Left lung (tissue), 14 donors: ENCODE measurements at places on chromosomes 5 and 9. TPM values are rescaled to one million over a fixed set of nuclear protein-coding genes. Genes with fewer than 3 reads are reported as not detected.
A peak's percentile ranks its signal among the peaks of the same experiment; 100 is the strongest.

The CCDC112 gene
- 14.4 TPM for polyA plus RNA-seq

The GMCL2 gene
- polyA plus RNA-seq, result 0.06 TPM

DNA sequence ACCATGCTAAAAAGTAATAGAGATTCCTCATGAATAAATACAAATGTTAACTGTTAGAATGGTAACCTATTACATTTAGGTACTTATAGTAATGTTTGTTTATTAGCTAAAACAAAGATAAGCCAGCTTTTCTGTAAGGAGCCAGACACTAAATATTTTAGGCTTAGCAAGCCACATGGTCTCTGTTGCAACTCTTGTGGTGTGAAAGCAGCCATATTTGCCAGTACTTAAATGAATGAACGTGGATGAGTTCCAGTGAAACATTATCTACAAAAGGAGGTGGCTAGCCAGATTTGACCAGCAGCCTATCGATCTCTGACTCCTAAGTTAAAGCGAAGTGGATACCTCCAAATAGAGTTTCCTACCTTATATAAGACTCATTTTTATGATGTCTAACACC, 331.6 kb downstream of the CDH12 start:
- H3K4me1 ChIP-seq, result no peaks in the 10 kb centered on the region
- H3K27ac ChIP-seq, result no peak overlapping the region
- no peaks in the 10 kb centered on the region for H3K27me3 ChIP-seq
- DNase-seq, result no peak
- H3K4me3 ChIP-seq, result no peak overlapping the region

DNA sequence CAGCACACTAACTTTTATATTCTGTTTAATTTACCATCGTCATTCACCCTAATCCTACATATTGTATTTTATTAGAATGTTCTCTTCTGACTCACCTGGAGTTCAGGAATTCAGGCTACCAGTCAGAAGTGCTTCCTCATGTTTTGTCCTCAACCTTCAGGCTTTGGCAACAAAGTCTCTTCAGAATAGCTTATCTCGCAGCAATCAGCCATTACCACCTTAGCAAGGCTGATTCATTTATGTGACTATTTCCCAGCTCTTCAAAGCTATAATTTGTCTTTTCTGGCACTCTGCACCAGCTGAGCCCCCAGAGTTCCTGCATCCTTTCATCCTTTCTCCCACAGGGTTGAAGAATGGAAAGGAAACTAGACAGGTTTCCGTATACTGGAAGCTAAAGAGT, 365.5 kb upstream of the CDH18 start:
- DNase-seq, result no peak
- H3K4me1 ChIP-seq, result no peaks in the 10 kb centered on the region
- H3K4me3 ChIP-seq, result no peak overlapping the region
- H3K27me3 ChIP-seq, result no peaks in the 10 kb centered on the region
- no peaks in the 10 kb centered on the region for H3K36me3 ChIP-seq
- H3K27ac ChIP-seq, result no peak overlapping the region

GRCh38 chr9:126788634-126789349, 16.0 kb upstream of the ZBTB43 start:
- DNase-seq, result no peak
- H3K4me1 ChIP-seq, result no peaks in the 10 kb centered on the region
- H3K4me3 ChIP-seq, result no peak overlapping the region
- H3K27ac ChIP-seq, result no peak overlapping the region

DNA sequence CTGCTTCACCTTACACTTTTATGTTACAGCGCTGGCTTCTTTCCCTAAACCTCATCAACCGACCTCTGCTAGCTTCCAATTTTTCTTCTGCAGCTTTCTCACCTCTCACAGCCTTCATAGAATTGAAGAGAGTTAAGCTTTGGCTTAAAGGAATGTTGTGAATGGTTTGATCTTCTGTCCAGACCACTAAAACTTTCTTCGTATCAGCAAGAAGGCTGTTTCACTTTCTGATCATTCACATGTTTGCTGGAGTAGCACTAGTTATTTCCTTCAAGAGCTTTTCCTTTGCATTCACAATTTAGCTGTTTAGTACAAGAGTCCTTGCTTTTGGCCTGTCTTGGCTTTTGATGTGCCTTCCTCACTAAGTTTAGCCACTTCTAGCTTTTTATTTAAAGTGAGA, 49.5 kb downstream of the NR3C1 start:
- DNase-seq, result no peak
- peak overlapping the region; percentile 4 for H3K27ac ChIP-seq
- H3K36me3 ChIP-seq, result no peaks in the 10 kb centered on the region
- no peak overlapping the region for H3K4me3 ChIP-seq
- peaks cover 29% of the 10 kb centered on the region for H3K4me1 ChIP-seq

DNA sequence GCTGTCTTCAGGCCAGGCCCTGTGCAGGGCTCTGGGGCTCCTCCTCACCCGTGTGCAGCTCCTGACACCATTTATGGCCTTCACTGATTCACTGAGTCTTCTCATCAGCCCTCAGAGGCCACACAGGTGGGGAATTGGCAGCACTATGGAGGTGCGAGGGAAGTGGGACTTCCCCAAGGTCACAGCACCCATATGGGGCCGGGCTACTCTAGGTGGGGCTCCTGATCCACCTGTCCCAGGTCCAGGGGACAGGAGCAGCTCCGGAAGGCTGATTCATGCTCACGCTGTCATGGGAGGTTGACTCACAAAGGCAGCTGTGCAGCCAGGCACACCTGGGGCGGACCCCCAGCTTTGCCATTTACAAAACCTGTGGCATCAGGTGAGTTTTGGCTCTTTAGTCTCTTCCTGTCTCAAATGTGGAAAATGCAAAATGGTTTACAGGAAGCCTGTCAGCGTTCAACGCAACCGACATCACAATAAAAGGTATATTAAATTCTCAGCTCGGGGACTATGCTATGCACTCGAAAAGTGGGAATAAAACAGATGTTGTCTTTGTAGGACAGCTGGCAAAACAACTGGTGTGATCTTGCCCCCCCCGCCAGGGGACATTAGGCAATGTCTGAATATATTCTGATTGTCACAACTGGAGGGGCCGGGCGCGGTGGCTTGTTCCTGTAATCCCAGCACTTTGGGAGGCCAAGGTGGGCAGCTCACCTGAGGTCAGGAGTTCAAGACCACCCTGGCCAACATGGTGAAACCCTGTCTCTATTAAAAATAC, 15.0 kb downstream of the NAIF1 start:
- no peaks in the 10 kb centered on the region for H3K36me3 ChIP-seq
- DNase-seq, result no peak
- peaks cover 43% of the 10 kb centered on the region for H3K4me1 ChIP-seq
- no peak overlapping the region for H3K27ac ChIP-seq
- no peaks in the 10 kb centered on the region for H3K27me3 ChIP-seq

DNA sequence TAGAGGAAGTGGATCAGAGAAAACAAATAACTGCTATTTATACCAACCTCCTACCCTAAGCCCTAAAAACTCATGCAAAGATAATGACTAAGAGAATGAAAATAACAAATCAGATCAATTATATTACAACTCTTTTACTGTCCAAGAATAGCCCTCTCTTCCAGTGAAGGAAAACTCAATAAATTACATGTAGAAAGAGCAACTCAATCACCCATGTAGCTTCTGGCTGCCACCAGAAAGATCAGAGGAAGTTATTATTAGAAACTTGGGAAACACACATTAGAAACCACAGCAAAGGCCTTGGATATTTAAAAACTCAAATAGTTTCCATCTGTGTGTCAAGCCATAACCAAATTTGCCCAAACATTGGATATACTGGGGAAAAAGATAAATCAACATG, 134.0 kb upstream of the TARS1 start:
- H3K36me3 ChIP-seq, result no peaks in the 10 kb centered on the region
- no peaks in the 10 kb centered on the region for H3K4me1 ChIP-seq
- H3K27ac ChIP-seq, result no peak overlapping the region
- no peak for DNase-seq
- H3K4me3 ChIP-seq, result no peak overlapping the region

DNA sequence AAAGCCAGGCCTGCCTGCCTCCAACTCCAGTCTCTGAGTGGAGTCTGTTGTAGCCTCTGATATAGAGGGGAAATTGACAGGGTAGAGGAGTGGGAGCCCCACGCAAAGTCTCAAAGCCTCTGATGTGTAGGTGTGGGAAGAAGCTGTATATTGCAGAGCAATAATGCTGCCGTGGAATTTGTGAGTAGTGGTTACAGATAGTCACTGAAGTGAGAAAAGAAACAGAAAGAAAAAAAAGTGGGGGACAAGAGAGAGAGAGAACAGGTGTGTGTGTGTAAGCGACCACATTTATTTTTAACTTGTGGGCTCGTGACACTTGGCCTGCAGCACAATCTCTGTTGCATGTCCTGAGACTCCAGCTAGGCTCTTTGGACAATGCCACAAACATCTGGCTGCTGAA, 227.8 kb downstream of the NSG2 start:
- DNase-seq, result no peak
- H3K36me3 ChIP-seq, result no peaks in the 10 kb centered on the region
- H3K27ac ChIP-seq, result no peak overlapping the region
- H3K4me3 ChIP-seq, result no peak overlapping the region

GRCh38 chr9:77099388-77099787, 77.9 kb upstream of the VPS13A start:
- H3K4me3 ChIP-seq, result no peak overlapping the region
- no peak overlapping the region for H3K27ac ChIP-seq
- H3K27me3 ChIP-seq, result no peaks in the 10 kb centered on the region
- H3K4me1 ChIP-seq, result no peaks in the 10 kb centered on the region

GRCh38 chr5:119288379-119289033, 67.3 kb upstream of the TNFAIP8 start:
- peaks cover 13% of the 10 kb centered on the region for H3K4me1 ChIP-seq
- no peaks in the 10 kb centered on the region for H3K36me3 ChIP-seq
- no peaks in the 10 kb centered on the region for H3K27me3 ChIP-seq
- H3K27ac ChIP-seq, result no peak overlapping the region
- DNase-seq, result peak; percentile 58

GRCh38 chr5:179231309-179231708, 114.0 kb downstream of the ADAMTS2 start:
- H3K27me3 ChIP-seq, result peaks cover 20% of the 10 kb centered on the region
- no peaks in the 10 kb centered on the region for H3K4me1 ChIP-seq
- no peak overlapping the region for H3K4me3 ChIP-seq
- DNase-seq, result no peak
- no peak overlapping the region for H3K27ac ChIP-seq
- no peaks in the 10 kb centered on the region for H3K36me3 ChIP-seq

DNA sequence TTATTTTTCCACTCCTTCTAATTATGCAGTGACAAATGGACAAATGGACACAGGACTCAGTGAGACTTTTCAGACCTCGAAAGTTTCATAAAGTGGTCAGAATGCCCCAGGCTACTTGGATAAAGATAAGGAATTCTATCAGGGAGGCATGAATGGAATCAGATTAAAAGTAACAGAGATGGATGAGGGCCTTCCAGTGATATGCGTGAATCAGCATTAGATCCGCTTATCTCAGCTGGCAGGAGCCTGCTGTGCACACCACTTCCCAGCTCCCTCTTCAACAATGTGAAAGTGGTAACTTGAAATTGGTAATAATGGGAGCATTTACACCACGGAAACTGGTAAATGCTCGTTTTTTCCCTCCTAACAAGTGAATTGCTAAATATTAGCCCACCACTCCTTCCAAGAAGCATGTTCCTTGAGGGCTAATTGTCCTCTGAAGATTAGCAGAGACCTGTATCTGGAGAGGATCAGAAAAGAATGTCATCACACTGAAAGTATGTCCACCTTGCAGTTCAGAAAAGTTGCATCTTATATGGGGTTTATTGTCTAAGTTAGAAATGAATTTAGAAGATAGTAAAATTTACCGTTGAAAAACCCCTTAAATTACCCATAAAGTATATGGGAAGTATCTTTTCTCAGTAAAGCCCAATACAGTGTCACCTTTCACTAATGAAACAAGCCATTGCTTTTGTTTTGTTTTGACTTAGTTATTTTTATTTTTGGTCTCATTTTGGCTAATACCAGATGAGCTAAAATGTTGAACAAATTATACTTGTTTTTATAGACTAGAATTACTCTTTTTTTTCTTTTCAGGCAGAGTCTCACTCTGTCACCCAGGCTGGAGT, 125.3 kb downstream of the DPYSL3 start:
- H3K36me3 ChIP-seq, result no peaks in the 10 kb centered on the region
- no peaks in the 10 kb centered on the region for H3K4me1 ChIP-seq
- no peak overlapping the region for H3K27ac ChIP-seq
- H3K4me3 ChIP-seq, result no peak overlapping the region

DNA sequence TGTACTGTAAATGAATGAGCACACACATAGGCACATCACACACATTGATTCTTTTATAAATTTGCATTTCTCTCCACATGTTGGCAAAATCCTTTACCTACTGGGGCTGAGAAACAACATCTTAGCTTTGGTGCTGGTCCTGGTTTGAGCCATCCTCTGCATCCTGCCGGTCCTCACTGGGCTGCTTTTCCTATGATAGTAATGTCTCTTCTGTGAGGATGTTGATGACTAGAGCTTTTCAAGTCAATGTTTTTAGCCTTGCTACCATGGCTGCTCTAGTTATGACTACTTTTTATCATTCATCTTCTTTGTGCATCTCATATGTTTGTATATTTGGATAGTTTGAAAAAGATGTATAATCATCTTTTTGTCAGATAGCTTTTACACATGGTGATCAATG, 280.4 kb upstream of the CD180 start:
- H3K27ac ChIP-seq, result no peak overlapping the region
- DNase-seq, result no peak
- no peak overlapping the region for H3K4me3 ChIP-seq
- H3K4me1 ChIP-seq, result no peaks in the 10 kb centered on the region
- H3K27me3 ChIP-seq, result no peaks in the 10 kb centered on the region
- H3K36me3 ChIP-seq, result no peaks in the 10 kb centered on the region
